ENCODE measurements at places on chromosomes 5 and 9.

- no peak for DNase-seq
These were observed 224.0 kb downstream of the SPOCK1 start for GRCh38 chr5:137275083-137275482.

- no peak for DNase-seq
These were observed 55.4 kb upstream of the RNF130 start for GRCh38 chr5:180126716-180127681.

DNA sequence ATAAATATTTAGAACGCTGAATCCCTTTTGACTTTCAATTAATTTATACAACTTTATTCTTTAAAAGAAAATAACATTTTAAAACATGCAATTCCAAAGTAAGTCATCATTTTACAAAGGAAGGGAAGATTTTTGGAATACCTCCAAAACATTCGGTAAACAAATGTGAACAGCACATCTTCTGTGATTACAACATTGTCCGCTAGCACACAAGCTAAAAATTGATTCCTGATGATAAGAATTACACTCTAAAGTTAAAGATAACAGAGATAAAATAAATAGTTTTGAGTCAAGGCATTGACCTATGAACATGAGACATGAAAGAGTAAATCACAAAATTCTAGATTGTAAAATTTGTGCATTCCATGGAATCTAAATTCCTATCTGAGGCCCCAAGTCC is 56.2 kb upstream of the TRAF1 start:
- DNase-seq: no peak

DNA sequence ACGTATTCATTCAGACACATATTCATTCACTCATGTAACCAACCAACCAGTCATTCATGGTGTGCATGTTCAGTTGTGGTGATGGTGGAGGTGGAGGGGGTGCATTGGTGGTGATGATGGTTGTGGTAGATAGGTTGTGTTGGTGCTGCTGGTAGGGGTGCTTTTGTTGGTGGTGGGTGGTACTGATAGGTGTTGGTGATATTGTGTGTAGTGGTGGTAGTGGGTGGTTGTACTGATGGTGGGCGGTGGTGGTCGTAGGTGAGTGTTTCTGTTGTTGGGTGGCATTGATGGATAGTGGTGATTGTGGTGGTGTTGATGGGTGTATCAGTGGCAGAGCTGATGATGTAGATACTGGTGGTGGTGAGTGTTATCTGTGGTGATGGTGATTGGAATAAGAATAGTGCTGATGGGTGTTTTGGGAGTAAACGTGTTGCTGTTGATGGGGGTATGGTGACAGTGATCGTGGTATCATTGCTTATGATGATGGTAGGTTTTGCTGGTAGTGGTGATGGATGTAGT is 59.8 kb upstream of the SHB start:
- DNase-seq: no peak

DNA sequence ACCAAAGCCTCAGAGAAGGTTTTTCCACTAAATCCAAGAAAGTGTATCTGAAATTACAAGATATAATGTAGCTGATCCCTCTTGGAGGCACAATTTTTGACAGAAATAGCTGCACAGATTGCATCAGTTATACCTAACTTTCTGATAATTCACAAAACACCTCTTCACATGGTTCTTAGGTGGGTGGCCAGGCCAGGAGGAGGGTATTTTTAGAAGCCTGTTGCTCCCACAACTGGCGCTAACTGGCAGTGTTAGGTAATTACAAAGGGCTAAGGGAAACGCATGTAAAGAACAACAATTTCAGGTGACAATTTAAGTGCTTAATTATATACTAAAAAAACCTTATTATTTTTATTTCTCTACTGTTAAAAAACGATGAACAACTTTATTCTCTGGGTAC is 247.9 kb downstream of the BNC2 start:
- no peak for DNase-seq

DNA sequence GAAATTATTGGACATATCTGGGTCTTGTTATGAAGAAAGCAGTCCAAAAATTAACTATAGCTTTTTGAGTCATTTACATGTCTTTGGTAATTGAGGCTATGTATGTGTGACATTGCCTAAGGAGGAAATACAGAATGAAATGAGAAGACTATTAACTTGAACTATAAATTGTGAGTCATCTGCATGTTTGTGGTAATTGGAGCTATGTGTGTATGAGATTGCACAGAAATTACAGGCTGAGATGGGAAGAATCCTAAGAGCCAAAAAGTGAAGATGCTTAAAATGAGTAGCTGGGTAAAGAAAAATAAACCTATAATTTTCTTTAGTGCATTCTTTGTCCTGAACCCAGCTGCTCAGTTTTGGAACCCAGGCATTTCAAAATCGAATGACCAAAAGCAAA is 747.6 kb upstream of the EDIL3 start:
- no peak for DNase-seq

GRCh38 chr5:141478321-141478945 is 2.7 kb downstream of the PCDHGC3 start:
- DNase-seq: no peak

DNA sequence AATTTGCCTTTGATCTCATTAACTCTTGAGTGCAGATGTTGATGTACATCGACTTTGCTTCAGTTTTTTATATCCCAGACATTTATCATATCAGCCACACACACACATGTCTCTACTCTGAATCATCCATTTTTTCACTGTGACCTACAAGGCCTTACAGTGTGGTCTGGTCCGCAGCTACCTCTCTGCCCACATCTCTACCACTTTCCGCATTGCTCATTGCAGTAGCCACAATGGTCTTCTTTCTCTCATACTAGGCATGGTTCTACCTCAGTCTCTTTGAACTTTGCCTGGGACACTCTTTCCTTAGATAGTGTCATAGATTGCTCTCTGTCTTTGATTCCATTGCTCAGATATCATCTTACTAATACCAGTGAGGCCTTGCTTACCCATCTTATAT is 87.9 kb upstream of the FSD1L start:
- DNase-seq: no peak

- DNase-seq: no peak
These were observed 173.1 kb downstream of the CACNA1B start for GRCh38 chr9:138050472-138051330.

GRCh38 chr9:93301291-93301811 is 117.4 kb downstream of the WNK2 start:
- no peak for DNase-seq

Measured in NCI-H1417 (cell line).